Activated T-cell treated with anti-CD3 and anti-CD28 coated beads, Interleukin-2, amount 50 U/mL, for 48 hours (primary cell): ENCODE measurements at places on chromosomes 5 and 9.

- DNase-seq = no peak
Measured at GRCh38 chr9:69574057-69574456, 98.1 kb downstream of the APBA1 start.

- no peak for DNase-seq
Measured at GRCh38 chr9:77402286-77402685, 225.0 kb downstream of the VPS13A start.

DNA sequence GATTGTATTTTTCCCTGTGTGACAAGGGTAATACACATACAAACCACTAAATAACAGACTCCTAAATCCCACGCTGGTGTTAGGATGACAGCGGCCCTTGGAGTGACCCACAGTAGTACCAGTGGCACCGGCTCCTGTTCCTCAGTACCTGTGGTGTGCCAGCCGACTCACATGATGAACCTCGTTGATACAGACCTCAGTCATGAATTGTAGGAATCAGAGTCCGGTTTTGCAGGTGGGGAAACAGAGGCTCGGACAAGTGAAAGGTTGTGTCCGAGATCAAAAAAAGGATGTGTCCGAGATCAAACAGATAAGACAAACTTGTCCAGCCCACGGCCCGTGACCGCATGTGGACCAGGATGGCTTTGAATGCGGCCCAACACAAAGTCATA, 78.0 kb downstream of the AMBP start:
- peak; percentile 7 for DNase-seq

DNA sequence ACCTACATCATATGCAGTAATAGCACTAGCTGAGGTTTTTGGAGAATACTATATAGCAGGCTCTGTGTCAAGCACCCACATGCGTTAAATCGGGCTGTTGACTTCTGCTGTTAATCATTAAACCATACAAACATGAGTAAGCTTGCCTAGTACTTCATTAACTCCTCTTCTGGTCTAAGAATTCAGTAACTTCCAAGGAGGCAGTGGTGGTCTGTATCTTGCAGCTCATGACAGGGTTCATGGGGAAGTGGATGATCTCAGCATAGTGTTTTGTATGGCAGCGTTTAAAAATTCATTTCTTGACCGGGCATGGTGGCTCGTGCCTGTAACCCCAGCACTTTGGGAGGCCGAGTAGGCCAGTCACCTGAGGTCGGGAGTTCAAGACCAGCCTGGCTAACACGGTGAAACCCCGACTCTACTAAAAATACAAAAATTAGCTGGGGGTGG, at the start of gene HAVCR1:
Gene HAVCR1, minus strand, starts transcription at position 24 of the 447 bp plus-strand sequence. CDS start 1,173 bp downstream, outside the sequence.
- no peak for DNase-seq

GRCh38 chr5:109076741-109077140, 329.0 kb downstream of the FER start:
- DNase-seq = no peak

DNA sequence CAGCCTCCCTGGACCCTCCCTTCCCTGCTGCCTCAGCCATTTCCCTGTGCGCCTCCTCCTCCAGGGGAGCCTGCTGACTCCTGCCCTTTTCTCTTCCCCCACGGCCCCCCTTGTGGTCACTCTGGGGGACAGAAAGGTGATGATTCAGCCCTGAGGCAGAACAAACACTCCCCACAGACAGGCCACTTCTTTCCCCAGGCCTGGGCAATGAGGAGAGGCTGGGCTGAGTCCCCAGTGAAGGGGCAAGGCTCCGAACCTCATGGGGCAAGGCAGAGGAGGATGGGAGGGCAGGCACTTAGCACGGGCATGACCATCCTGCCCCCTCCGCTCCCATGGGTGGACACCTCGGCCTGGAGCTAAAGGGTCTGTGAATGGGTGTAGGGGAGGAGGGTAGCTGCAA, 21.0 kb downstream of the CSF1R start:
- no peak for DNase-seq

GRCh38 chr5:72379936-72380335, 59.8 kb downstream of the PTCD2 start:
- DNase-seq = no peak

- DNase-seq = no peak
Measured at GRCh38 chr5:94072116-94072515, 330.7 kb upstream of the POU5F2 start.

- no peak for DNase-seq
Measured at GRCh38 chr5:72472666-72473422, 34.4 kb downstream of the ZNF366 start.

DNA sequence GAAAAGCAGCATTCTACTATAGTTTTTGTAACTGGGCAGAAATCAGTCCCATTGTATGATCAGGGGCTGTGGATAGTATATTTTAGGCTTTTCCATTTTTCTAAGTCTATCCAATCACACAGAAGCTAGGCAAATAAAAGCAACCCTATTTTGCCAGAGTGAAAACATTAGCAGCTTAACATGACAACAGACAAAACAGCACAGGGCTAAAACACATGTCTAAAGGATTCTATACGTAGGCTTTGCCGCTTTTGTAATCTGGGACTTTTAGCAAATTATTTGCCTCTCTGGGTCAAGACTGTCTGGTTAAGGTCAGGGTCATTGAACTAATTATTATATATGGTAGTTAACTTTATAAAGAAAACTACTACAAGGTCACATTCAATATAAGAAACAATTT, 4.2 kb downstream of the MARCHF3 start:
- DNase-seq = no peak

- no peak for DNase-seq
Measured at GRCh38 chr5:50922942-50923767, 256.7 kb downstream of the PARP8 start.

DNA sequence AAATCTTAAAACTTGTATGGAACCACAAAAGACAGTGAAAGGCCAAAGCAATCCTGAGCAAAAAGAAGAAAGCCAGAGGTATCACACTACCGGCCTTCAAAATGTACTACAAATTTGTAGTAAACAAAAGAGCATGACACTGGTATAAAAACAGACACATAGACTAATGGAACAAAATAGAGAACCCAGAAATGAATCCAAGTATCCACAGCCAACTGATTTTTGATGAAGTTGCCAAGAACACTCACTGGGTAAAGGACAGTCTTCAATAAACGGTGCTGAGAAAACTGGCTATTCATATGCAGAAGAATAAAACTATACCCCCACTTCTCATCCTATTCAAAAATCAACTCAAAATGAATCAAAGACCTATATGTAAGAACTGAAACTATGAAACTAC, 390.1 kb downstream of the PRELID2 start:
- no peak for DNase-seq

GRCh38 chr5:171743436-171744076, 42.1 kb upstream of the SMIM23 start:
- DNase-seq = no peak

DNA sequence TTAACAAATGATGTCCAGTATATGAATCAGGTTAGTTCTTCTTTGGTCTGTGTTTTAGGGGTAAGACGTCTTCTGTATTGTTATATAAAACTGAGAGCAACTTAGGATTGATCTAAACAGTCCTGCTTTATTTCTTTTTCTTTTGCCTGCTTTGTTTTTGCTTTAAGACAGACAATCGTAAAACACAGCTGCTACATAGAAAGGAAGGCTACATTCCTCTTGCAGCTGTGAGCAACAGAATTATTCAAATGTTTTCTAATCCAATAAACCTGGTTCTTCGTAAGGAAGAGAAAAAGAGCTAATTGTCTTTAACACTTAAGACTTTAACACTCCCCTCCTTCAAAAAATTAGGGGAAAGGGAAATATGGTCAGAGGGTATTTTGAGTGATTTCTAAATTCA, 14.6 kb downstream of the FGF1 start:
- DNase-seq = no peak

GRCh38 chr5:107485184-107485583, 185.6 kb downstream of the EFNA5 start:
- no peak for DNase-seq

DNA sequence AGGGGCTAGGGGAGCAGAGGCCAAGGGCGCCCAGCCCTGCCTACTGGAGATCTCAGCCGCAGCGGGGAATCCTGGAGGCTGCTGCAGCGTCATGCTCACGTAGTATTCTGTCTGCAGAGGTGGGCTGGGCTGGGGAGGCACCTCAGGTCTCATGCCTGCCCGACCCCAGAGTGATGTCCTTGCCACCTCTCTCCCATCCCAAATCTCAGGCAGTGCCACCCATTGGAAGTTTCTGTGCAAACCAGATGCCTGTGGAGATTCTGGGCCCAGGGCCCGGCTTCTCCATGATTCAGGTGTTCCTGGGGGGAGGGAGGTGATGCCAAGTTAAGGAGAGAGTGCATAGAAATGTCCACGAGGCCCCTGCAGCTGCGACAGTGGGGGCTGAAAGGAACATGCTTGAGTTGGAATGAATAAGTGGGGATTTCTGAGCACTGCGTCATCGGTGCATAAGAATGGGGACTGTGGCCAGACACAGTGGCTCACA, 72.0 kb downstream of the ANKRD33B start:
- DNase-seq = no peak
